ENCODE measurements at places on chromosomes 4 and X.
A peak's percentile ranks its signal among the peaks of the same experiment; 100 is the strongest.

- DNase-seq = no peak
Observed at GRCh38 chr4:140800666-140801065, 44.5 kb upstream of the TBC1D9 start.

- no peak for DNase-seq
Observed at GRCh38 chr4:89267846-89268245, 39.8 kb downstream of the GPRIN3 start.

- no peak for DNase-seq
Observed at GRCh38 chrX:66016905-66017658, 22.8 kb downstream of the VSIG4 start.

DNA sequence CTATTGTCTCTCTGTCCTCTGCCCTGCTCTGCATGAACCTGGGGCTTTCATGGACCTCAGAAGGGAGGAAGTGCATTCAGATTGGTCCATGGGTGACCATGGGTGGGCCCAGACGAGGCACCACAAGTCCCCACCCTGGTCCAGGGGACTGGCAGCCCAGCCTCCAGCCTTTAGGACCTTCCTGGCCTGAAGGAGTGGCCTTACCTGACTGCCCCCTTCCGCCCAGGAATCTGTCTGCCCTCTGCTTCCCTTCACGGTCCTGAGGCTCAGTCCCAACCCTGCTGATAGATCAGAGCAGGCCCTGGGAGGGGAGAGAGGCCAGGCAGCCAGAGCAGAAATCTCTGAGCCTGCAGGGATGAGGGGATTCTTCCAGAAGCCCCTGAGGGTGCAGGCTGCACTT, 455.4 kb downstream of the PCDH18 start:
- DNase-seq = no peak

GRCh38 chrX:97895751-97896150, 1012.0 kb downstream of the RPA4 start:
- DNase-seq = peak; percentile 31

GRCh38 chr4:79869597-79870237, 203.3 kb downstream of the ANTXR2 start:
- DNase-seq = peak; percentile 27

- no peak for DNase-seq
Observed at GRCh38 chr4:87078987-87079486, 141.4 kb downstream of the KLHL8 start.

GRCh38 chr4:136540747-136541146, 991.5 kb downstream of the PCDH18 start:
- no peak for DNase-seq

- peak; percentile 82 for DNase-seq
Observed at GRCh38 chr4:6716018-6716911, at the start of gene BLOC1S4. BLOC1S4 (plus strand) TSS chr4:6716174; CDS start chr4:6716210, 36 bp downstream.

- DNase-seq = no peak
Observed at GRCh38 chrX:38216642-38217041, 4.0 kb downstream of the SRPX start.

DNA sequence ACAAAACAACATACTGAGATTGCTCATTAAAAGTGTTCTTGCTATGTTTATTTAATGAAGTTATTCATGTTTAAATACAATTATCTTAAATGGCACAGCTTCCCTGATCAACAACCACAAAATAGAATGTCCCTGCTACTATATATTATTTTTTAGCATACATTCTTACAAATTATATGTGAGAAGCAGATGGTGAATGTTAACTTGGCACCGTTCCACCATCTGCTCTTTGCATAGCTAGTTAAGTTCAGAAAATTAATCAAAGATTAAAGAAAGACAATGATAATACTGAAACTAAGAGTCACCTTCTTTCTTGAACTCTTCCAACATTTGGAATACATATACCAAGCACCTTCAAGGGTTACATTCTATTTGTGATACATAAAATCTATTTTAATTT, 94.2 kb downstream of the PPP3CA start:
- DNase-seq = no peak

DNA sequence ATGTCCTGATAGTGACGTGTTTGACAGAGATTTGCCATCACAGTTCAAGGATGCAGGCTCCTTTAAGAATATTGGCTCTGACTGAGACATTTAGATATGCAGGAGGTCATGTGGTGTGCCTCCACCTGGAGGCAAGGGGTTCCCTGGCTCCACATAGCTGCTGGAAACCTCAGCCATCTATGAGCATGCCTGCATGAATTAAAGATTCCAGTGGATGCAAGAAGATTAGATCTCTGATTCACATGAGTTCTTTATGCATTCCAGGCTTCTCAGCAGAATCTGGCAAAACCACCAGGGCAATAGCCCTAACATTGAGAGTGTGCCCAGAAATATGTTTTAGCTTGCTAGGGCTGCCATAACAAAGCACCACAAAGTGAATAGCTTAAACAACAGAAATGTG, 298.5 kb upstream of the AADAT start:
- DNase-seq = peak; percentile 60

DNA sequence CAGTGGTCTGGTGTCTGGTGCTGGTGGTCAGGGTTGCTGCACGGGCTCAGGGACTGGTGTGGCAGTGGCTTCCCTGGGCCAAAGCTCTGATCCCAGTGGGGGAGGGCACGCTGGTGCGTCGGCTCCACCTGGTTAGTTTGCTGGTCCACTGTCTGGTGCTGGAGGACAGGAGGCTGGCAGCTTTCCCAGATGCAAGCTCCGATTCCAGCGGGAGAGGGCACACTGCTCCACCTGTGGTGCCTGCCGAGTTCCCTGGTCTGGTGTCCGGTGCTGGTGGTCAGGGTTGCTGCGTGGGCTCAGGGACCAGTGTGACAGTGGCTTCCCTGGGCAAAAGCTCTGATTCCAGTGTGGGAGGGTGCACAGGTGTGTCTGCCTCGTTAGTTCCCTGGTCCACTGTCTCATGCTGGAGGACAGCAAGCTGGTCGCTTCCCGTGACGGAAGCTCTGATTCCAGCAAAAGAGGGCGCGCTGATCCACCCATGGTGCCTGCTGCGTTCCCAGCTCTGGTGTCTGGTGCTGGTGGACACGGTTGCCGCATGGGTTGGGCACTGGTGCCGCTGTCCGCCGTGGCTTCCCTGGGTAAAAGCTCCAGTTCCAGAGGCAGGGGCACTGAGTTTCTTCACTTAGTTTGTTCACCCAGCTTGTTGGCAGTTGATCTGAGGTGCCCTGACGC, 5.8 kb downstream of the VMA21 start:
- no peak for DNase-seq

- no peak for DNase-seq
Observed at GRCh38 chr4:38470735-38471262, 193.2 kb upstream of the KLF3 start.

DNA sequence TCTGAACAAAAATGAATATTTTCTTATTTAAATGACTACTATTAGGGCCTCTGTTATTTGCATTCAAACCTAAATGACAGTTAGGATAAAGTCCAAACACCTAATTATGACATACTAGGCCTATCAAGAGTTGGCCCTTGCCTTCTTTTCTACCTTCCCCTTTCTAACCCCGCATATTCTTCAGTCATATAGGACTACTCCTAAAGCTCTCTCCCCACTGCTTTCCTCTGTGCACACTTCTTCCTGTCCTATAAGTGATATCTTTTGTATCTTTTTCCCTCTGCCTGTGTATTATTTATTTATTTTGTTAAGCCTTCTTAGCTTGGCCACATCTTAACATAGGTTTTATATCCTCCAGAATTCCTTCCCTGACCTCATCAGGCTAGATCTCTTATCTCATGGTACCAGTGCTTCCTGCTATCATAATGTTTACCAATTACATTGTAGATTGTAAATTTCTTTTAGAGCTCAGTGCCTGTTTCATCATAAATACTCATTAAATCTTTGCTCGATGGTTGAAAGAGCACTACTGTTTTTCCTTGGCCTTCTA, 22.5 kb downstream of the ERVMER34-1 start:
- DNase-seq = no peak

GRCh38 chr4:183408796-183409195, 35.6 kb upstream of the CDKN2AIP start:
- no peak for DNase-seq

DNA sequence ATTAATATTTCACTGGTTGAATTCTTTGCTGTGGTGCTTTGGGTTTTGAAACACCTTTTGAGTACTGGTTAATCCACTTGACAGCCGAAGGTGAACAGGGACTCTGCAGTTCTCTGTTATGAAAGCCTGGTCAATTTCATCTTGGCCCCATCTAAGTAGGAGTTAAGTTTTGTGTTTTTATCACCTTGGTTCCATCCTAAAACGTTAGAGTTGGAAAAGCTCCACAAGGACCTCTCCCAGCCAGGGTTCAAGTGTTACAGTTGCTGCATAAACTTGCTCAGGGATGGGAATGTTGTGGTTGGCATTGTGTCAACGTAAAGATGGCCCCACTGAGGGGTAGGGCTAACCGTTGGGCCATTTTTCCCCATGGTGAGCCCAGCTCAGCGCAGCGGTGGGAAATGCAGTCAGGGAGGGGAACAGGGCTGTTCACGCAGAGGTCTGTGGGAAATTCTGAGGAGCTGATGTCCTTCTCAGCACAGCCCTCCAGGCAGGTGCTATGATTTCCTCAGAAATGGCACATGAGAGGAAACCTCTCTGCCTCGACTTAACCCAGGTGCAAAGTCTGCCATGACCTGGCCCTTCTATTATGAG, 188.7 kb downstream of the STIM2 start:
- no peak for DNase-seq

DNA sequence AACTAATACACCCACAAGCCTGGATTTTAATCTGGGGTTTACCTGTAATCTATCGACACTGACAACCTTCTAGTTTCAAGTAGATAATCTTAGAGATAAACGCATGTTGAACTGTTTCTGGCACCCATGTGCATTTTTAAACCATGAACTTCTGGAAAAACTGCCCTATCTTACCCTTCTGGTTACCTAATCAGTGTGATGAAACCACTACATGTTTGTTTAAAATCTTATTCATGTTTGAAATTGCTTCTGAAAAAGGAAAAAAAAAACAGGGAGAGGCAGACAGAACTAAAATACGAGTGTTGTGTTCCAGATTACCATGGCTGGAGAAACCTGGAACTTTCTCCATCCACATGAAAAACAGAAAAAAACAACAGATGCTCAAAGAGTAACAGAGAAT, 139.3 kb downstream of the MID1IP1 start:
- DNase-seq = no peak

- no peak for DNase-seq
Observed at GRCh38 chrX:130981836-130982235, 76.3 kb upstream of the ARHGAP36 start.

- DNase-seq = no peak
Observed at GRCh38 chr4:183770906-183771305, 111.8 kb downstream of the TRAPPC11 start.

- DNase-seq = no peak
Observed at GRCh38 chr4:37475087-37475486, 211.1 kb downstream of the RELL1 start.

DNA sequence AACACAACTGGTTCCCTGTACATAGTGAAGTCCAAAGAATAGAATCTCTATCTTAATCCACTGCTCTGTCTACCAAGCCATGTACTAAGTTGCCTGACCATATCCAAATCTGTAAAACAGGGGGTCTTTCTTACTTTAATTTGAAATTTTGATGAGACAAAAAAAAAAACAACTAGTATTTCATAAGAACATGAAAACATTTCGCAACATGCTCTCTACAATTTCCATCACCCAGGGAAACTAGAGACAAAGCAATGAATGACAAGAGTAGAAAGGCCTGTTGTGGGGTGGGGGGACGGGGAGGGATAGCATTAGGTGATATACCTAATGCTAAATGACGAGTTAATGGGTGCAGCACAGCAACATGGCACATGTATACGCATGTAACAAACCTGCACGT, 279.9 kb downstream of the PPP3CA start:
- no peak for DNase-seq

GRCh38 chr4:7307394-7308099, 115.2 kb downstream of the SORCS2 start:
- DNase-seq = no peak

DNA sequence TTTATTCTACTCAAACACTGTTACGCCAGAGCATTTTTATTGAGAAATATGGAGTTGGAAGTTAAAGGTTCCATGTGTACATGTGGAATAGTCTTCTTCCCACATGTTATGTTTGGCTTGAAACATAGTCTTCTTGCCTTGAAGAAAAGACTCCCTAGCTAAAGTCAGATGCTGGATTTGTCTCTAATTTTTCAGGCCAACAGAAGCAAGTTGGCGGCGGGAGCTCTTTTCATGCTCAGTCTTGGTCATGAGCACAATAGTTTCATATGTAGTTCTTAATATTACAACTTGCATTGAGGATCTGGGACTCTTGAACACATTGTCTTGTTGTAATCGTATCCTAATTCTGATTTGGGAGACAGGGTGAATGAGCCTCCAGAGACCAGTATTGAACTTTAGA, 19.4 kb downstream of the SEPTIN11 start:
- DNase-seq = no peak

GRCh38 chr4:17163156-17163771, 264.8 kb upstream of the LDB2 start:
- DNase-seq = no peak

GRCh38 chr4:64564126-64564525, 154.9 kb upstream of the TECRL start:
- no peak for DNase-seq

DNA sequence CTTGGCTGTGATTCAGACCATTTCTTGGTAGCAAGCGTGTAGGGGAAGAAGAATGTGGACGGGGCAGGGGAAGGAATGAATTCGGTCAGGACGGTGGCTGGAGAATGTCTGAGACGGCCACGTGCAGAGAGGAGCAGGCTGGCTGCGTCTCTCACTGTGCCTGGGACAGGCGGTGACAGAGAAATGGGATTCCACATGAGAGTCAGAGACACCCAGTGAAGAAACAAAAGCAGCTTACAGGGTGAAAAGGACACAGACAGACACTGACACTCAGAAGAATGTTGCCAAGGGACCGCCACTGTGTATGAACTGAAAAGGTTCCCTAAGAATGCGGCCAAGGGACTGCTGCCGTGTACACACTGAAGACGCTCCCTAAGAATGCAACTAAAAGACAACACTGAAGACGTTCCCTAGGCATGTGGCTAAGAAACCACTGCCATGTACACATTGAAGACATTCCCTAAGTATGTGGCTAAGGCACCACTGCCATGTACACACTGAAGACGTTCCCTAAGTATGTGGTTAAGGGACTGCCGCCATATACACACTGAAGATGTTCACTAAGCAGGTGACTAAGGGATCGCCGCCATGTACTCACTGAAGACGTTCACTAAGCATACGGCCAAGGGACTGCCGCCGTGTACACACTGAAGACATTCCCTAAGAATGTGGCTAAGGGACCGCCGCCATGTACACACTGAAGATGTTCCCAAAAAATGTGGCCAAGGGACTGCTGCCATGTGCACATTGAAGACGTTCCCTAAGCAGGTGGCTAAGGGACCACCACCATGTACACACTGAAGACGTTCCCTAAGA, 49.1 kb downstream of the DHRSX start:
- peak; percentile 11 for DNase-seq

- DNase-seq = no peak
Observed at GRCh38 chr4:24730256-24731001, 64.9 kb upstream of the SOD3 start.

GRCh38 chr4:6873291-6873690, 36.3 kb upstream of the TBC1D14 start:
- DNase-seq = no peak

Measured in fibroblast of skin of left quadriceps (primary cell).